ENCODE measurements at places on chromosomes 6 and 20.

- no peak for DNase-seq
These were observed 142.0 kb upstream of the RIN2 start for GRCh38 chr20:19616081-19616480.

- DNase-seq = no peak
These were observed 21.1 kb downstream of the AHCY start for GRCh38 chr20:34282041-34282440.

DNA sequence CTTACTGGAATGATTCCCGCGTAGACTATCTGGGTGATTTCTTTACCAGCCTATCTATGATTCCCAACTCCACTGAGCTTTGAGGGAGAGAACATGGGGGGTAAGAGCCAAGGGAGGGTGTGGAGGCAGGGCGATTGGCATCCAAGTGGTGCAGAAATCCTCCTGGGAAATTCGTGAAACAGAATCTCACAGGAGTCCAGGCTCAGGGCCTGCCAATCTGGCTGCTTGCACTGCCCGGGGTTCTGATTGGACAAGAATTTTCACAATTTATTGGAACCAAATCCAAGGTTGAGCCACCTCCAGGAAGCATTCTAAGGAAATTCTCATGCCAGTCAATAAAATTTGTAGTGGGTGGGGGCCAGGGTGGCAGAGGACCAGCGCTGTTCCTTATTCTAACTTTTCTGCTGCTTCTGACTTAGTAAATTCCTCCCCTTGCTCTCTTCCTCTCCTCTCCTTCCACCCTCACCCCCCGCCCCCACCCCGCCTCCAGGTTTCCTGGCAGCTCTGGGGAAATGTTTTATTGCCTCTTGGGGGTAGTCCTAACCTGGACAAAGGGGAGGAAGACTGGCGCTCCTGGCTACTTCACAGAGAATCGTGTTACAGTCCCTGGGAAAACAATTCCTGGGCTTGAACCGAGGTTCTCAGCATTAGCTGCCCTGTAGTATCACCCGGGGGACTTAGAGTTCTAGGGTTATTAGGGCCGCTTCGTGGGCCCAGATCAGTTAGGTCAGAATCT lies 3.1 kb downstream of the BMP6 start:
- no peak for DNase-seq

GRCh38 chr20:57451795-57452661 lies 60.8 kb downstream of the RBM38 start:
- no peak for DNase-seq

GRCh38 chr6:111161650-111162049 lies 74.3 kb downstream of the SLC16A10 start:
- DNase-seq = no peak

GRCh38 chr6:85354761-85355618 lies 94.9 kb upstream of the NT5E start:
- DNase-seq = peak; percentile 14

- DNase-seq = no peak
These were observed 163.7 kb downstream of the CARMIL1 start for GRCh38 chr6:25442898-25443297.

- DNase-seq = no peak
These were observed 118.3 kb downstream of the KCNQ5 start for GRCh38 chr6:72740135-72740534.

- no peak for DNase-seq
These were observed 13.6 kb downstream of the GLP1R start for GRCh38 chr6:39062014-39062740.

GRCh38 chr20:38052870-38053269 lies 19.3 kb downstream of the RPRD1B start:
- no peak for DNase-seq

DNA sequence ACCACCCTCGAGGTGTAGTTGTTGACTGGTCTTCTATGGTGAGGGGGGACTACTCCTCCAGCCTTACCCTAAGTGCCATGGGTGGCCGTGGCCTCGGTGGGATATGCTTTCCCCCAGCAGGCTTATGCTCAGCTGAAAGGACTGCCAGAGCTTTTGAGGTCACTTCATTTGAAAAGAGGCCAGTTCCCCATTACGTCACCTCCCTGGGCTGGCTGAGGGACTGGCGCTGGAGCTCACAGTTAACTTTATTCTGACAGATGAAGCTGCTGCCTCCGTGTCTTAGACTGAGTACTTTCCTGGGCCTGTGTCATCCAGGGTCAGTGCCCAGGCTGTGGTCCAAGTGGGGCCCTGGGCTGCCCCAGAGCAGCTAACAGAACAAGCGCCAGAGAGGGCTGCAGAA lies 42.8 kb upstream of the PCMTD2 start:
- DNase-seq = no peak

DNA sequence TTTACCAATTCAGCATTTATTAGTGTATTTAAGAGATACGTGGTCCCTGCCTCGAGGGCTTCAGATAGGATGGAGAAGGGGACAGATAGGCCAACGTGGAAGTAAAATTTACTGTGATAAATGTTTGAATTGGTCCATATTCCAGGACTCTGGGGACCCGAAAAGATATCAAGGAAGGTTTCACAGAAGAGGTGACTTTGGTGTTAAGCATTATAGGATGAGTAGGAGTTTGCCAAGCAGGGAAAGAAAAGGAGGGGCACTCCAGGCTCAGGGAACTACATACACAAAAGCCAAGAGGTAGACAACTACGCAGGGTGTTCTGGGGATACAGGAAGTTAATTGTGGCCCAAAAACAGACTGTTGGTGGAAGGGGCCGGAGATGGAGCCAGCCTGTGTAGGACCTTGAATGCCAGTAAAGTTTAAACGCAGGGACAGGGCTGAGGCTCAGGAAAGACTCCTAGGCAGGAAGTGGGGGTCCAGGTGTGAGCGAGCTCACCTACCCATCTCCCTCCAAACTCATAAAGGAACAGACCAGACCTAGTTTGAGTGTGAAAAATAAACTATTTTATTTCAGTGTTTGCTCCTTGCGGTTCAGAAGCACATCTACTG lies 37.0 kb downstream of the TGM2 start:
- DNase-seq = no peak

GRCh38 chr6:16049168-16049567 lies 79.7 kb upstream of the MYLIP start:
- no peak for DNase-seq

DNA sequence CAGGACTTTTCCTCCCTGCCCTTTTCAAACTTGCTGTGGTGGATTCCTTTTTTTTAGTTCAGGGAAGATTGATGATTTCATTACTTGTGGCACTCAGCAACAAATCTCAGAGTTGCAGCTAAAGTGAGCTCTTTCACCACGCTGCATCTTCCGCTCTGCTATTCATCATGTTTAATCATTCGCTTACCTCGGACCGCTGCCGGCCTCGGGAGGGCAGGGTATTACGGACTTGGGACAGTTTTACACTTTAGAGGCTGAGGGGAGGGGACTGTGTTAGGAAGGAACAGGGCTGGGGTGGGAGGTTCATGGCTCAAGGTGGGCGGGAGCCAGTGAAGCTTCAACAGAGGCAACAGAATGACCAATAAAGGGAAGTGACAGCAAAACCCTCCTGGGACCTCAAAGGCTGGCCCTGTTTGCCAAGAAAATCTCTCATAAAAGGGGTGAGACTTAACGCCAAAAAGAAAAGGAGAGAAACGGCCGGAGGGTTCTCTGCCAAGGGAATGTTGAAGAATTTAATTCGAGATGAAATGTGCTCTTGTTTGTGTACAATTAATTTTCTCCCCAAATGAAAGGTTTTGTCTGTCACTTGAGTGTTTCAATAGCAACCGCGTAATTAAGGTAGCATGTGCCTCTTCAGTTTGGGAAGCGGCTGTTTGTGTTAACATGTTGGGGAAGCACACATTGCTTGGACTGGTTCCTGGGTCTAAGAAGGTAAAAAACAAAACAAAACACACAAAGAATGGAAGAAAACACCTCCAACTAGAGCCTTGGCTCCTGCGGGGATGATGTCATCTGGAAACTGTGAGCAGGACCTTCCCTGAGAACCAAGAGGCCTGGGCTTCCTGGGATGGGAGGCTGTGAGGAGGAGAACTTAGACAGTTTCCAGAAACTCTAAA lies 72.5 kb upstream of the SULF2 start:
- no peak for DNase-seq

DNA sequence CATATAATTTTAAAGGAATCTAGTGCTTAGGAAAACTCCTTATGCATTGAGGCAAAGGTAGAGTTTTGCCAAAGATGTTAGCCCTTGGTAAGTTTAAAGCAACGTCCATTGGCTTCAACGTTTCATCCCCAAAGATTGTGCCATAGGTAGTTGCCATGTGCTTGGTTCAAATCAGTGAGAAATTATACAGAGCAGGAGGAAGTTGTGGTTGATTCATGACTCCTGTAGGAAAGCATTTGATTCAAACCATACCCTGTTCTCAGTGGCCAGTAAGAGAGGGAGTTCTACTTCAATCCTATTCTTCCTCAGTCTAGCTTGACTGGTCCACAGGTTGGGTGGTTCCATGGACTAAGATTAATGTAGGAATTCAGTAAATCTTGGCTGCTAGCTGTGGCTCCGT lies 535.6 kb downstream of the QKI start:
- DNase-seq = no peak

Measured in SW 1271 (cell line).